Body of pancreas (tissue), 4 donors: ENCODE measurements at places on chromosomes 3 and 15. TPM values are rescaled to one million over a fixed set of nuclear protein-coding genes. Genes with fewer than 3 reads are reported as not detected.
A peak's percentile ranks its signal among the peaks of the same experiment; 100 is the strongest.

Gene PLSCR5
- not detected for total RNA-seq

DNA sequence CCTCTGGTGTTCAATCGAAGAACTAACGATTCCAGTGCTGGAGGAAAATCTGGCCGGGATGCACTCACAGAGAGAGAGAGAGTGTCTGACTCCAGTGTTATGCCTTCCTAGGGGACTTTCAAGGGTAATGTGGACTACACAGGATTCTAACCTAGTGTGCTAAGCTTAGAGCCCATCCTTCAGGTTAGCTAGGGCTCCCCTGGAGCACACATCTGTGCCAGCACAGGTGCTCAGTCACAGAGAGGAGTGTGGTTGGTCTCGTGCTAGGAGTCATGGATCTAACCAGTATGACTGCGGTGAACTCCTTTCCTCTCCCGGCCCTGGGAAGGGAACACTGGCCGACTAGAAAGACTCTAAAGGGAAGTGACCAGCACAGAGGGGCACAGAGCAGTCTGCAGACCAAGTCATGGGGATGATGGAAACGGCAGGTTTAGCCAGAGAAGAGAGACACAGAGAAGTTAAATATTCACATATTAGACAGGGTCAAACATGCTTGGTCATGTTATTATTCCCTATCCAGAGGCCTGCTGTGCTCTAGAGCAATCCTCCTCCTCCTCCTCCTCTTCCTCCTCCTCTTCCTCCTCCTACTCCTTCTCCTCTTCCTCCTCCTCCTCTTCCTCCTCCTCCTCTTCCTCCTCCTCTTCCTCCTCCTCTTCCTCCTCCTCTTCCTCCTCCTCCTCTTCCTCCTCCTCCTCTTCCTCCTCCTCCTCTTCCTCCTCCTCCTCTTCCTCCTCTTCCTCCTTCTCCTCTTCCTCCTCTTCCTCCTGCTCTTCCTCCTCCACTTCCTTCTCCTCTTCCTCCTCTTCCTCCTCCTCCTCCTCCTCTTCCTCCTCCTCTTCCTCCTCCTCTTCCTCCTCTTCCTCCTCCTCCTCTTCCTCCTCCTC, 280.3 kb downstream of the XXYLT1 start:
- H3K27ac ChIP-seq, result no peak overlapping the region
- no peaks in the 10 kb centered on the region for H3K27me3 ChIP-seq
- H3K4me3 ChIP-seq, result no peak overlapping the region

GRCh38 chr3:58009026-58009748, 965 bp downstream of the FLNB start:
- no peaks in the 10 kb centered on the region for H3K36me3 ChIP-seq
- H3K4me1 ChIP-seq, result peaks cover 42% of the 10 kb centered on the region
- peak overlapping the region; percentile 84 for H3K27ac ChIP-seq
- peak; percentile 48 for DNase-seq
- no peaks in the 10 kb centered on the region for H3K27me3 ChIP-seq

Gene PLCH1
- total RNA-seq, result 3.0 TPM

DNA sequence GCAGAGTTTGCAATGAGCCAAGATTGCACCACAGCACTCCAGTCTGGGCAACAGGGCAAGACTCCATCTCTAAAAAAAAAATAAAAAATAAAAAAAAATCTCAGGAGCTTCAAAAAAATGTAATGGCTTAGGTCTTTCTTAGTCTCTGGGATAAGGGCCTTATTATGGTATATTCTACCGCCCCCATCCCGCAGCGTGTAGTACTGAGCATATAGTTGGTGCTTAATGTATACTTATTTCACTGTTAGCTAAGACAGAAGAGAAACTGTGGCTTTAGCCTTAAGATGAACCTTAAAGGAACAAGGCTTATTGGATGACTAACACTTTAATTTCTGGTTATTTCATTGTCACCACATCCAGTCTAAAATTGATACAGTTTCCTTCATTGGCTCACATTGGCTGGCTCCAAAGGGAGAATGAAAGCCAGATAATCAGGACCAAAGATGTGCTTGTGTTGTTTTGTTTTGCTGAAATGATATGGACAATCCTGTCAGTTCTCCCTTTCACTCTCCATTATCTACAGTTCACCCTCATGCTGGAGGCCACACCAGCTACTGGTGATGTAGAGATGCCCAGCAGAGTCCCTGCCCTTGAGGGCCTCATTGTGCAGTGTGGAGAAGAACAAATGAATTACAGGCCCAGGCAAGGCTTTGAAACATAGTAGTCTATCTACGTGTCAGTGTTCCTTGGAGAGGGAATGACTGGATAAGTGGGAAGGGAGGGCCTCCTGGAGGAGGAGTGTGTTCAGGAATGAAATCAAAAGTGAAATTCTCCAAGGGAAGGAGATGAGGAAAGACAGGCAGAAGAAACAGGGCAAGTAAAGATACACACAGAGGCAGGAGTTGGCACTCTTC, 17.4 kb upstream of the RAF1 start:
- H3K4me1 ChIP-seq, result no peaks in the 10 kb centered on the region
- no peak overlapping the region for H3K4me3 ChIP-seq
- no peak overlapping the region for H3K27ac ChIP-seq
- H3K27me3 ChIP-seq, result no peaks in the 10 kb centered on the region
- no peak for DNase-seq

GRCh38 chr3:64992530-64993285, 304.9 kb upstream of the ADAMTS9 start:
- DNase-seq, result peak; percentile 13
- H3K4me3 ChIP-seq, result no peak overlapping the region
- H3K36me3 ChIP-seq, result no peaks in the 10 kb centered on the region
- H3K27ac ChIP-seq, result peak overlapping the region; percentile 1

DNA sequence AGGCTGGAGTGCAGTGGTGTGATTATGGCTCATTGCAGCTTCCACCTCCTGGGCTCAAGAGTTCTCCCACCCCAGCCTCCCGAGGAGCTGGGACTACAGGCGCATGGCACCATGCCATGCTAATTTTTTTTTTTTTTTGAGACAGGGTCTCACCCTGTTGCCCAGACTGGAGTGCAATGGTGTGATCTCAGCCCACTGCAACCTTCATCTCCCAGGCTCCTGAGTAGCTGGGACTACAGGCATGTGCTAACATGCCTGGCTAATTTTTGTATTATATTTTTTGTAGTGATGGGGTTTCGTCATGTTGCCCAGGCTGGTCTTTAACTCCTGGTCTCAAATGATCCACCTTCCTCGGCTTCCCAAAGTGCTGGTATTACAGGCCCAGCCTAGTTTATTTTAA, 4.0 kb downstream of the TEX9 start:
- H3K4me1 ChIP-seq, result peaks cover 14% of the 10 kb centered on the region
- DNase-seq, result no peak
- no peak overlapping the region for H3K4me3 ChIP-seq
- no peaks in the 10 kb centered on the region for H3K27me3 ChIP-seq
- no peaks in the 10 kb centered on the region for H3K36me3 ChIP-seq

Gene TPRG1
- 2.1 TPM for total RNA-seq

GRCh38 chr3:143978263-143978631, 6.6 kb downstream of the DIPK2A start:
- H3K27me3 ChIP-seq, result no peaks in the 10 kb centered on the region
- H3K4me3 ChIP-seq, result no peak overlapping the region
- H3K36me3 ChIP-seq, result no peaks in the 10 kb centered on the region
- no peak for DNase-seq
- peaks cover 31% of the 10 kb centered on the region for H3K4me1 ChIP-seq

DNA sequence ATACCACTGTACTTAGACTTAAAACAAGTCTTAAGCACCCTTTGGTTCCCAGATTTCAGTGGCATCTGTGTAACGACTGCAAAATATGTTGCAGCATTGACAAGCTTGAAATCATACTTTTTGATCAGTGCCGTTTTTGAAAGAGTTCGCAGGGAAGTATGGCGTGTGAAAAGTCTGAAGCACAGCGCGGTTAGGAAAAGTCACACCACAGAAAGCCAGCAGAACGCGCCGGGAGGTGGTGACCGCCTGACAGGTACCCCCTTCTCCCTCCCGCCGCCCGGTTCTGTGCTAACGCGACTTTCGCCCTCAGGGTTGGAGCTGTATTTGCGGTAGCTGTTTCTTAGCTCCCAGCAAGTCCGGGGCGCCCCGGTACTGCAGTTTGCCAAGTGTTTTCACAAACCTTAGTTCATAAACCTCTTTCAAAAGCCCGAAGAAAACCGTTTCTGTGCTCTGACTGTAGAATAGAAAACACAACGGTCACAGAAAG, 481 bp upstream of the CRYBG3 start:
- no peaks in the 10 kb centered on the region for H3K27me3 ChIP-seq
- H3K4me1 ChIP-seq, result peaks cover 18% of the 10 kb centered on the region
- DNase-seq, result peak; percentile 53

DNA sequence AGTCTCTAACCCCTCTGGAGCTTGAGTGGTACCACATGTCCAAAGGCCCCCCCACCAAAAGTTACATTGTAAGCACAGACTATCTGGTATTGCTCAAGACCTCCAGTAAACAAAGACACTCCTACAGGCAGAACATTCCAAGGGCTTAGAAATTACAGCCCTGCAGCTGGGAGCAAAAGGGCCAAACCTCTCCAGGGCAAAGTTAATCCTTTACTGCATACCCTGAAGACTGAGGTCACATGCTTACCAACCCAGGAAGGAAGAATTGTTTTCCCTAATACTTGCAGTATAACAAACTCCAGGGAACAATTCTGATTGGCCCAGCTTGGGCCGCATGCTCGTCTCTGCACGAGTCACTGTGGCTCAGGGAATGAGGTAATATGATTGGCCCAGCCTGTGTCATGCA, 266.1 kb upstream of the NR2F2 start:
- no peaks in the 10 kb centered on the region for H3K4me1 ChIP-seq
- DNase-seq, result no peak

- DNase-seq, result no peak
- no peak overlapping the region for H3K4me3 ChIP-seq
- H3K27me3 ChIP-seq, result no peaks in the 10 kb centered on the region
- H3K4me1 ChIP-seq, result peaks cover 7% of the 10 kb centered on the region
- H3K36me3 ChIP-seq, result no peaks in the 10 kb centered on the region
- no peak overlapping the region for H3K27ac ChIP-seq
Measured at GRCh38 chr3:5057272-5057671, 64.8 kb upstream of the ARL8B start.

DNA sequence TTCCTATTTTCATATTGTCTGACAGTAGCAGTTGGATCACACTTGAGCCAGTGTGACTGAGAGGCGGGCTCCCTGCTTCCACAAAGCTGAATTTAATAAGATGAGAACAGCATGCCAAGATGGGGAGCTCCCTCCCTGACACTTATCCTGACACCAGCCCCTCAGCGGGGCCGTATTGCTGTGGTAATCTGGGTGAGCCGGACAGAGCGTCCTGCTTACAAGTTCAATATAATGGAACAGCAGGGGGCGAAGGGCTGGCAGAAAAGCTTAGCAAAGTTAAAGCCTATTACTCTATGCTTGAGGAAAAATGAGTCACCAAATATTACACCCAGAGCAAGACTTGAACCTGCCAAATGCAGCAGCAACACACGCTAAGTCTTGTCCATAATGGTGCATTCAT, 163.8 kb upstream of the CMC1 start:
- H3K4me1 ChIP-seq, result no peaks in the 10 kb centered on the region
- no peaks in the 10 kb centered on the region for H3K36me3 ChIP-seq
- H3K27ac ChIP-seq, result no peak overlapping the region
- H3K27me3 ChIP-seq, result no peaks in the 10 kb centered on the region

DNA sequence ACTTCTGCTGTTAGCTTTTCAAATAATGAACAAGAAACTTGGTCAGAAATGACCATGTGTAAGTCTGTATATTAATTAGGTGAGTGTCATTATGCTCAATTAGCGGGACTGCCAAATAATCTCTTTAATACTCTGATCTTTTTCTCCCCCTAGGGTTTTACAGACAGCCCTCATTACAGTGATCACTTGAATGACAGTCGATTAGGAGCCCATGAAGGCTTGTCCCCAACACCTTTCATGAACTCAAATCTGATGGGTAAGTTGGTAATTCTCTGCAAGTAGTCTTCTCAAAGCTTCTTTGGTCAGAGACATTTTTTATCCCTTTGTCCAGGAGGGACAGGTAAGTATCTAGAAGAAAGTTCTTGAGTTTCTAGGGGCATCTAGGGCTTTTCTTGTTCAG, 173.2 kb downstream of the TCF12 start:
- H3K27me3 ChIP-seq, result no peaks in the 10 kb centered on the region
- no peaks in the 10 kb centered on the region for H3K4me1 ChIP-seq
- H3K4me3 ChIP-seq, result no peak overlapping the region
- no peak for DNase-seq
- no peak overlapping the region for H3K27ac ChIP-seq
- H3K36me3 ChIP-seq, result no peaks in the 10 kb centered on the region

Gene LTK
- not detected for total RNA-seq

DNA sequence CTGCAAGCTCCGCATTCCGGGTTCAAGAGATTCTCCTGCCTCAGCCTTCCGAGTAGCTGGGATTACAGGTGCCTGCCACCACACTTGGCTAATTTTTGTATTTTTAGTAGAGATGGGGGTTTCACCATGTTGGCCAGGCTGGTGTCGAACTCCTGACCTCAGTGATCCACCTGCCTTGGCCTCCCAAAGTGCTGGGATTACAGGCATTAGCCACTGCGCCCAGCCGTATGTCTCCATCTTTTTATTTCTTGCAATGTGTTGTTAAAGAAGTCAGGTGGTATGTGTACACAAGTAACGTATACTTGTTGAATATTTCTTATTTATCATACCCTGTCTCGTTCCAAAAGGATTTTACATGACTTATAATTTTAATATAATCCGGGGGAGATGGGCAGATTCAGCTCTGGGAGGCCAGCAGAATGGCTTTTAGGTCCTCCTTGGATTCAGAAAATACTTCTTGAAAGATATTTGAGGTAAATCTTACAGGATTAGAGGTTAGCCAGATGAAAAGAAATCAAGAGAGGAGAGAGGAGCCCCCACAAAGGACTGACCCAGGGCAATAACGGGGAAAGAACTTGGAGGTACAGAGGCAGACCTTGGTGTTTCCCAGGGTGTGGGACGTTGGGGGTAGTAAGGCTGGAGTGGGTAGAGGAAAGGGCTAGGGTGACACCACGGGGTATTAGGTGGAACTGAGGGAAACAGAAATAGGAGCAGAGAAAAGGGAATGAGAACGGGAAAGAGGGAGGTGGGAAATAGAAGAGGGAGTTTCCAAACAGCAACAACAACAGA, 27.2 kb upstream of the MUC20 start:
- no peaks in the 10 kb centered on the region for H3K4me1 ChIP-seq
- no peaks in the 10 kb centered on the region for H3K27me3 ChIP-seq
- no peaks in the 10 kb centered on the region for H3K36me3 ChIP-seq
- H3K4me3 ChIP-seq, result no peak overlapping the region
- no peak for DNase-seq
- H3K27ac ChIP-seq, result no peak overlapping the region

Gene MYZAP
- 10.9 TPM for total RNA-seq

DNA sequence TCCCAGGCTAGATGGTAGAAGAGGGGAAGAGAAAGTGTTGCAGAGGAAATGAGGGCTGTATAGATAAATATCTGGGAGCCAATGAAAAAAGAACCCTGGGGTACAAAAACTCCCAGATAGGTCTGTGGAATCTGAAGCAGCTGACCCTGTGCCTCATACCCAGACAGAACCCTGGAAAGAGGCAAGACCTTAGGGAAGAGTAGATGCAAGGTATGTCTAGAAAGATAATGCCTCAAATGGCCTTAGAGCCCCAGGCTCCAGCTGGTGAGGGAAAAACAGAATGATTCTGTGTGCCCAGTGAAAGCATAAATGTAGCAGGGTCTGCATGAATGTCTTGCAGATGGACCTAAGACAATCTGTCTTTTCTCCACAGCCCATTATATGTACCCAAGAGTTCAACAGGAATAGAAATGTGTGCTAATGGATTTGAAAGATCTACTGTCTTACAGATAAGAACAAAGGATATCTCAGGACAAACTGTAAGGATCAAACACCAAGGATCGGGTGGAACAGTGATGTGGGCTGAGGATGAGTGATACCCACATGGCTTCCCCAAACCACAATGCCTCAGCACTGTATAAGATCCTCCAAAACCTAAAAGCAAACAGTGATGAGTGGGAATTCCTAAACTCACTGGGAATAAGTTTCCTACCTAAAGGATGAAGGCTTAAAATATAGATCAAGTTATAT, 58.8 kb downstream of the NCEH1 start:
- DNase-seq, result no peak
- H3K27ac ChIP-seq, result no peak overlapping the region
- H3K27me3 ChIP-seq, result no peaks in the 10 kb centered on the region
- H3K4me3 ChIP-seq, result no peak overlapping the region
